ENCODE measurements at places on chromosomes 5 and 9. TPM values are rescaled to one million over a fixed set of nuclear protein-coding genes. Genes with fewer than 3 reads are reported as not detected.

PCDHGA12 gene
- not detected for total RNA-seq

GABBR2 gene
- 0.69 TPM for total RNA-seq

CPLANE1 gene
- 24.6 TPM for total RNA-seq

LRRC70 gene
- 1.4 TPM for total RNA-seq

GRCh38 chr9:137582286-137582860, 3.6 kb upstream of the DPH7 start:
- DNase-seq = no peak

DNA sequence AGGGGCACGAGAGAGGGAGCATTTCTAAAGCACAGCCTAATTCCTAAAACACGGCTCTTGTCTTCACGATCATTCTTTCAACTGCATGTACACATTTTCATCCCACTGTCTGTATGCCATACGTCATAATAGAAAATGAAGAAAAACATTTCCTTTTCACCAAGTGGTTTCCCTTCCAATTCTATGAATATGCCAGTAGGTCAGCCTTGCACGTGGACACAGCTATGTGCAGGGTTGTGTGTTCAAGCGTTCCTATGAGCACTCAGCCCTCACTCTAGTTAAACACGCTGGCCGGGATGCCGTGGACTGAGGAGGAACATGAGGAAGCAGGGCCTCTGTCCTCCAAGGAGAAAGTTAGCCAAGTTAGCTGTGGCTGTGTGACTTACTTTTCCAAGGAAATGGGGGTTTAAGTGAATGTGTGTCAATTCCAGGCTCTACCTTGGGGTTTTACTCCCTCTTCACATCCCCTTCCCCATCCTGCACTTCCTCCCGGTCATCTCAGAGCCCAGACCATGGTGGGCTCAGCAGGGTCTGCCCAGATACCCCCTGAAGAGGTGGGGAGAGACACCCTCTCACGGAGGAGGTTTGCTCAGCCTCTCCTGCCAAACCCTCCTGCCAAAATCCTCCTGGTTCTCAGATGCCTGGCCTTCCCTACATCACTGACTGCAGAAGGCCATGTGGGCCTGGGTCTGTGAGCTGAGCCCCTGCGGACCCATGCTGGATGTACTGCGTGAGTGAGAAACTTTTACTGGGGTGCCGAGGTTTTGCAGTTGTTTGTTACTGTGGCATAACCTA, 230.6 kb downstream of the FSTL4 start:
- DNase-seq = no peak

DNA sequence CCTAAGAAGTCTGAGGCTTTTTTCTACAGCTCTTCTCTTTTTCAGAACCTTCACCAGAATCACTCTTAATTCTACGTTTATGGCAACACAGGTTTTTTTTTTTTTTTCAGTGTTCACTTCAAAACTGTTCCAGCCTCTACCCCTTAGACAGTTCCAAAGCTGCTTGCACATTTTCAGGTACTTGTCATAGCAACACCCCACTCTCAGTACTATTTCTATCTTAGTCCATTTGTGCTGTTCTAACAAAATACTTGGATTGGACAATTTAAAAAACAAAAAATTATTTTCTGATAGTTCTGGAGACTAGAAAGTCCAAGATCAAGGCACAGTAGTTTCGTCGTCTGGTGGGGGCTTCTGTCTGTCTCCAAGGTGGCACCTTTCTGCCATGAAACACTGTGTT, 340.9 kb upstream of the RPS23 start:
- no peak for DNase-seq

DNA sequence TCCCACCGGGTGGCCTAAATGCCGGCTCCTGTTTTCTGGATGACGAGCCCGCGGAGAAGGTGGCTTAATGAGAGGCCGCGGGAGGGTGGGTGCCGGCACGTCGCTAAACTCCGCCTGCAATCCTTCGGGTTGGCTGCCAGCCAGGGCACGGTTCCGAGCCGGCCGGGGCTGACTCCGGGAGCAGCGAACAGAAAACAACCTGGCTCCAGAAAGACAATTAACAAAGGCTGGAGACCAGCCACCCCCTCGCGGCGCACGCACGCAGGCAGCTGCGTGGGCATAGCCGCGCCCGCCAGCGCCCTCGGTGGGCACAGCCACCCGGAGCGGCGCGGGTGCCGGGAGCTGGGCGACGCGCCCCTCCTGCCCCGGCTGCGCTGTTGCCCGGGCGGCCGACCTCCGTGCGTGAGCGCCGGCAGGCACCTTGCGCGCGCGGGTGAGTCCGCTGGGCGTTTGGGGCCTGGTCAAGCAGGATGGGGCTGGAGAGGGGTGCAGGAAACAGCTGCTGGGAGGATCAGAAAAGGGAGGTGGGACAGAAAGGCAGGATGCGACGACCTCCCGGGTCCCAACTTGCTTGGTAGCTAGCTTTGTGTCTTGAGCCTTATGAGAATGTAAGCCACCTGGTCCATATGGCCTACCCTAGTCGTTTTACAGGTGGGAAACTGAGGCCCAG, at the start of gene ARHGEF37:
Gene ARHGEF37 (plus strand): TSS at position 307 of the 670 bp plus-strand sequence. CDS start 16,272 bp downstream, outside the sequence.
- DNase-seq = peak; percentile 38

GRCh38 chr5:72906806-72907205, 49.0 kb upstream of the FCHO2 start:
- DNase-seq = no peak

GRCh38 chr9:120071760-120072159, 508.2 kb downstream of the CDK5RAP2 start:
- no peak for DNase-seq

DNA sequence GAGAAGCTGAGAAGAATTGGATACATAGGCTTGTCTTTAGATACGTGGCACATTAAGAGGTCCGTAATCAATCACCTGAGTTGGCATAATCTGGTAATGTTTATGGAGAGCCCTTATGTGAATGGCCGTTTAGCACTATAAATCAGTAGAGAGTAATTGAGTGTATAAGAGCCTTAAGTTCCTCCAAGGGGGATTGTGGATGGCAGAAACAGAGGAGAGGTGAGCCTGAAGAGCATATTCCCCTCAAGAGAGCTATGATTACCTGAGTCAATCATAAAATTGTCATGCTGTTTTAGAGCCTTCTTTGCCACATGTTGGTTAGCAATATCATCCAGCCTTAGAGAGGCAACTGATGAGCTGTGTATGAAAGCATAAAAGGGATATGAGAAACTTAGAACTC, 58.8 kb downstream of the FOCAD start:
- no peak for DNase-seq

DNA sequence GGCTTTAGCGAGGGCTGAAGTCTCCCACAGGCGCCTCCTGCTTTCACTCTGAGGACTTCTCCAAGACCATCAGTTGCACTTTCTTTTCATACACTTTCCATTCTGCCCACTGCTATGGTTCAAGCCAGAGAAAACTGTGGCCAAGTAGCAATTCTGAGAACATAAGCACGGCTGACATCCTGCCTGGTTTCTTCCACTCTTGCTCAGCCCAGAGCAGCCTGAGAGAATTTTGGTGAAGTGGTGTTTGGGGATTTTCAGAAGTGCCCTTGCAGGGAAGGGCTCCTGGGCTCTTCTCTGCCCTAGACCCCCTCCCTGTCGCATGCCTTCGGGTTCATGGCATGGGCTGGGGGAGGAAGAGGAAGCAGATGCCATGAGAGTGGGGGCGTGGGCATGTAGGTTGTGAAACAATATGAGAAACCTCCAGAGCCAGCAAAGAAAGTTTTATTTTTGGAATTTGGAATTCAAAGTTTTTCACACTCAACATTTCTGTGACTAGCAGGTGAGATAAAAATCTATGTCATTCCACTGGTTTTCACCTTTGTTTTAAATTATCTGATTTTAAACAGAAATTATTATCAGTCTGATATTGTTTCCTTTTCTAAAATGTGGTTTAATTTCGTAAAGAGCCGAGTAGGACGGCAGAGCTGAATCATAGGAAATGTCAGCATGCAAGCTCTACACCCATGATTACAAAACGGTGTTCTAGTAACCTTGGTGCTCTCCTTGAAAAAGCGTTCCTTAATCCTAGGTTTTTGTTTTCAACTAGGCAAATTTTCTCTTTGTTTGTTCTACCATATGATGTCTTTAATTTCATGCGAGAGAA, 27.8 kb upstream of the TNFSF8 start:
- no peak for DNase-seq

DNA sequence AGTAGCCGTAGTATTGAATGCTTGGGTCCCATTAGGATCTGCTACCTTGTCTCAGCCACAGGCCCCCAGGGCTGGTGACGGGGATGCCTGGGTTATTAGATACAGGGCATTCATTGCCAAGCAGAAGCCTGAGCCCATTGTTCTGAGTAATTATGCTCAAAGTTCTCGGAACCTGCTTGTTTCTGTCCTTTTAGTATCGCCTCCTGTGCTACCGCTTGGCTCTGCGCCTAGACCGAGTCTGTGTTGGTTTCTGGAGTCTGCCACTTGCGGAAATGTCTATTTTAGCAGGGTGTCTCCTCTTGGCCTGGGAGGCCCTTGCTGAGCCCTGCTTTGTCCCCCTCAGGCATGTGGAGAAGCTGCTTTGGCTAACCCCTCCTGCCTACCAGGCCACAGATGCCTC, 506.1 kb downstream of the BNC2 start:
- DNase-seq = no peak

- DNase-seq = no peak
These were observed 39.9 kb downstream of the ERP44 start for GRCh38 chr9:100058699-100059579.

GRCh38 chr9:9284201-9284600, 1328.6 kb downstream of the PTPRD start:
- DNase-seq = no peak

GRCh38 chr9:113509463-113509862, 45.9 kb downstream of the RGS3 start:
- no peak for DNase-seq

DNA sequence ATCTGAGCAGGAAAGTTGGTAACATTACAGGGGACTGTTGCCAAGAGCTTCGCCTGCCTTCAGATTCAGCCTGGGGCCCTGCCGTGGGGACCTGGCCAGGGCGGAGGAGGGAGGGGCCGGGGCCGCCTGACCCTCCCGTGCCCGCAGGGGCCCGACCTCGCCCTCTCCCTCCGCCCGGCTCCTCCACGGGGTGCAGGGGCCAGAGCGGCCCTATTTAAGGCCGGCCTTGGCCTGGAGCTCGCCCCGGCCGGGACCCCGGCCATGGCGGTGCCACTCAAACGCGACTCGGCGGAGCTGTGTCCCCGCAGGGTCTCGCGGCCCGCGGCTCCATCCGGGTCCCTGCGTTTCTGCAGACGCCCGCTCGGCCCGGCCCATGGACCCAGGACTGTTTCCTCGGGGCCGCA, 757 bp downstream of the TMEM250 start:
- DNase-seq = no peak
